Stimulated activated CD4-positive, alpha-beta T cell treated with anti-CD3 and anti-CD28 coated beads, Interleukin-4, amount 100 ng/mL, for 4 hours (primary cell): ENCODE measurements at places on chromosomes 6 and 20.

- DNase-seq: no peak
These were observed 22.4 kb downstream of the MANBAL start for GRCh38 chr20:37311710-37312355.

- DNase-seq: no peak
These were observed 132.4 kb downstream of the EYA2 start for GRCh38 chr20:47027042-47027441.

GRCh38 chr6:140182821-140183220 is 808.4 kb upstream of the CITED2 start:
- DNase-seq: no peak

GRCh38 chr6:127115084-127115655 is 3.3 kb upstream of the RSPO3 start:
- no peak for DNase-seq

DNA sequence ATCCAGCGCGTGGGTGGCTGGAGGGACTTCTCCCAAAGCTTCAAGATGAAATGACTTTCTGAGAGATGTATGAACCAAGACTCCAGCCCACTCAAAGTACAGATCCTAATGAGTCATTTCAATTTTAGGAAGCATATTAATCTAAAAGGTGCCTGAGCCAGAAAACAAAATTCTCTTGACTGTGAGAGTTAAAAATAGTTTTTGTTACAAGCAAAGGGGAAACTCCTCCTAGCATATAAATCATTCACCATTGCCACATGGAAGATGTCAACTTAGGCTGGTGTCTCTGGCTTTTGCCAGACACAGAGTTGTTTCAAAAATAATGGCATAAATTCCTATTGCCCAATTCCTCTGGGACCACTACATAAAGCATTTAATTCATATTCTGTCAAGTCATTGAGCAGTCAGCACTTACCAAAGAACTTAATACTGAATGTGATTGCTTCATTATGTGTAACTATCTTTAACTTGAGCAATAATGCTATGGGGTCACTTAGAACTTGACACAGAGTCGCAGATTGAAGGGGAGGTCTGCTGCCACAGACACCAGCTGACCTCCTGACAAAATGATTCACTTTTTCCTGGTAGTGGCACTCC is 280.6 kb downstream of the SLC35F1 start:
- DNase-seq: no peak

- DNase-seq: no peak
These were observed 105.9 kb downstream of the GJA10 start for GRCh38 chr6:89999945-90000825.

- no peak for DNase-seq
These were observed 31.0 kb downstream of the NPEPL1 start for GRCh38 chr20:58723628-58723984.

- DNase-seq: no peak
These were observed 22.2 kb downstream of the ZDHHC14 start for GRCh38 chr6:157402996-157403685.

DNA sequence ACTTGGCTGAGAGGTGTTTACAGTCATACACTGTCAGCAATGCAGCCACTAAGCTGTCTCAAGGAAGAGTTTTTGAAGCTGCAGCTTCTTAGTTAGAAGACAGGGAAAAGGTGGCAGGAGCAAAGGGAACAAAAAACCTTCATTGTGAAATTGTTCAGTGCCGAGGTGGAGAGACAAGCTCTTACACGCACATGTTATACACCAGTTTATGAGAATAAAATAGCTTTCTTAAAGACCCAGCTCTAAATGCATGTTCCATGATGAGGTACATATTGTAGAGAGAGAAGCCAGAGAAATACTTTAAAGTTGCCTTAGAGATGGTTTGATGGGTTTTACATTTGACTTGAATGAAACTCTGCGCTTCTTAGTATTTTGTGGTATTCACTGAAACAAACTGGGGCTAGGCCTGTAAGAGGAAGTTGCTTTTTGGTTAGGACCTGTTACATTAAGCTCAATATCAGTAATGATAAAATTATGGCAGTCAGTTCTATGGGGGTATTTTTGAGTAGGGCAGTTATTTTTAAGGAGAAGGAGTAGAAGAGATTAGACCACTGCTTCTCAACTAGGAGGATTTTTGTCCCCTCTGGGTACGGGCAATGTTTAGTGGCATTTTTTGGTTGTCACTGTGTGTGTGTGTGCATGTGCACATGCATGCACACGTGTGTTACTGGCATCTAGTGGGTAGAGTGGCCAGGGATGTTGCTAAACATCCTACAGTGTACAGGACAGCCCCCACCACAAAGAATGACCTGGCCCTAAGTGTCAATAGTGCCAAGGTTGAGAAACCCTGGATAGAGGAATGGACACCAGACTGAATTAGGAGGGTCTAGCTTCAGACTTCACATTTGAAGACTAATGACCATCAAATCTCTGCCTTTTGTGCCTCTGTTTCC is 9.8 kb downstream of the NEDD9 start:
- DNase-seq: no peak

DNA sequence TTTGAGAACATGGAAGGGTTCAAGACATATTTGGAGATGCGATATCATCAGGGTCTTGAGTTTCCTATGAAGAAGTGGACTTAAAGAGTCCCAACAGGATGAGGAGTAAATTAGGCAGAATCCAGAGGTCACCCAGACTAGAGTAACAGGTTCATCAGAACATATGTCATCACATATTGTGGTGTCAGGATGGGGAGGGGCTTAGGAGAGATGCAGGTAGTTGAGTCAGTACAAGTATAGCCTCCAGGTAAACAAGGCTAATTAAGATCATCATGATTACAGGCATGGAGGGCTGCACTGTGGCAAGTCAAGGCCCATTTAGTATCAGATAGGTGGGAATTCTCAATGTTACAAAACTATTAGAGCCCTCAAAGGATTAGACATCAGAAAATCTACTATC is 90.1 kb upstream of the PAK5 start:
- DNase-seq: no peak

- no peak for DNase-seq
These were observed 91.7 kb upstream of the PDE7B start for GRCh38 chr6:135759831-135760230.

- DNase-seq: no peak
These were observed 246.7 kb upstream of the AFDN start for GRCh38 chr6:167579806-167580618.

- no peak for DNase-seq
These were observed 83.5 kb downstream of the NCOA3 start for GRCh38 chr20:47585087-47585747.

DNA sequence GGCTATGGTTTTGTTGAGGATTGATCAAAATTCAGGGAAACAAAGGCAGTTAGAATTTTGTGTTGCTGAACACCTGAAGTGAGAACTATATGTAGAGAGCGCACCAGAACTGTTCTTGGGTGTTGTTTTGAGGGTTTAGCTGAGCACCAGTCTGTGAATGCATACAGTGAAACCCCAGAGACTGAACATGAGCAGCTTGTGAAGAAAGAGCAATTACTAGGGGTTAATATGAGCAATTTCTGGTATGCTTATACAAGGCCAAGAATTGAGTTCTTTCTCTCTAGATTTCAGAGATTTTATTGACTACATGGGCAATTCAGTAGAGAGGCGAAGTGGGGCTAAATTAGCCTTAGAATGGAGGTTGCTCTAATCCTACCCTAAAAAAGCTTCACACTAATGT is 93.9 kb downstream of the CD2AP start:
- DNase-seq: no peak

DNA sequence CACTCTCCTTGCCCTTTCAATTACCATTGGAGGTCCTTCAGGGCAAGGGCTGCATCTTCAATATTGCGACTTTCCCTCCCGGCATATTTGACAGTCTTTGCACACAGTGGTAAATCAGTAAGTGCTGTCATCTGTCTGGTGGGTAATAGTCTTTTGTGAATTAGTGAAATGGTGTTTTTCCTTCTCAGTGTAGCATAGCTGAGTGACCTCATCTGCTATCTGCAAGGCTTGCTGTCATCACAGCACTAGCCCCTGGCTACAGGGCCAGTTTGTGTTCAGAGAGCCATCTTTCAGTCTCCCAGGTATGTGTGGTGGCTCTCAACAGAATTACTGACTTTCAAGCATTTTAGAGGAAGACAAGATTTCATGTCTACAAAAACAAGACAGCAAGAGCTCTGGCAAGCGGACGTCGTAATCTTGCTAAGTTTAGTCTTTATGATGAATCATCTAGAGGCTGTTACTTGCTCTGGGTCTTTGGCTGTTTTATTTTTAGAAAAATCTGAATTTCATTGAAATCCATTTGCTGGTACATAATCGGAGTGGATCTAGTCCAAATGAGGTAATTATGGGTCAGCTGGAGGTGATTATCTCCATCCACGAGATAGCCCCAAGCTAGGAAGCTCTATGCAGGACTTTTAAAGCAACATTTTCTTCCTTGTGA is 528.9 kb downstream of the EPM2A start:
- DNase-seq: no peak

DNA sequence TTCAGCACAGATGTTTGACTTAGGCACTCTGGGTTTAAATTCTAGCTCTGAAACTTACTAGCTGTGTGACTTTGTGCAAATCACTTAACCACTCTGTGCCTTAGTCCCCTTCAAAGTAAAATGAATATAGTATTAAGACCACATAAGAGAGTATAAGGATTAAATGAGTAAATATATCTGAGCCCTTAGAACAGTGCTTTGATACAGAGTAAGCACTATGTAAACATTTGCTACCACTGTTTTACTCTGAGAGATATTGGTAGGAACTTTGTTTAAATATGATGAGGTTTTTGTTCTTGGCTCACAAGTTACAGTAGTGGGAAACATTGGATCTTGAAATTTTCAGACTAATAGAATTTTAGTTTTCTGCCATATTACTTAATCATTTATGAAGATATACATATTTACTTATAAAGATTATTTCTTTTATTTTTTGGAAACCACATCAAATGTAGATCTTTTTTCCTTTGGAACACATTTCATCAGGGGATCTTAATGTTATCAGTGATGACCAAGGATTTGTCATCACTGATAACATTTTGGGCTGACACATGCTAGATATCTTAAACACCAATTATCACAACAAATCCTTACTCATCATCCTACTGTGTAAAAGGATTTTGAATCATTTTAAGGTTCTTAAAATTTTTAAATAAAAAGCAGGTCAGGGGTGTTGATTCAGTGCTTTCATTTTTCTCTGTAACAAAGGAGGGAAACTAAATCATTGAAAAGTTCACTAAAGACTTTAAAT is 226.2 kb downstream of the EYA4 start:
- no peak for DNase-seq

GRCh38 chr6:138944412-138944811 is 43.6 kb downstream of the REPS1 start:
- DNase-seq: no peak

DNA sequence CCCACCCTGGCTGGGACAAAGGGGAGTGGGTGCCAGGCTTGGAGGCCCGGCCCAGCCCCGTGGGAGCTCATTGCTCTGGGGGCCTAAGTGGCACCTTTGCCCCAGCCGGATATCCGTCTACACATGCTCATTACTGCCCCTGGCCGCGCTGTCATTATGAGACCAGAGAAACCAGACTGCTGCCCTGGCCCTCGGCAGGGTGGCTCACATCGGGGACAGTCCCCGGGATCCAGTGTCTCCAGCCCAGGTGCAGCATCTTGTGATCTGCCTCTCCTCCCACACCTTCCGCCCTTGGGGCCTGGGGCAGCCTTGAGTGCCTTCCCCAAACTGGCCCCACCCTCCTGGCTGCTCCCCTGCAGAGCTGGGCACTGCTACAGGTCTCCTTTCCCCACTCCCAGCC is 4.9 kb downstream of the SRMS start:
- no peak for DNase-seq

DNA sequence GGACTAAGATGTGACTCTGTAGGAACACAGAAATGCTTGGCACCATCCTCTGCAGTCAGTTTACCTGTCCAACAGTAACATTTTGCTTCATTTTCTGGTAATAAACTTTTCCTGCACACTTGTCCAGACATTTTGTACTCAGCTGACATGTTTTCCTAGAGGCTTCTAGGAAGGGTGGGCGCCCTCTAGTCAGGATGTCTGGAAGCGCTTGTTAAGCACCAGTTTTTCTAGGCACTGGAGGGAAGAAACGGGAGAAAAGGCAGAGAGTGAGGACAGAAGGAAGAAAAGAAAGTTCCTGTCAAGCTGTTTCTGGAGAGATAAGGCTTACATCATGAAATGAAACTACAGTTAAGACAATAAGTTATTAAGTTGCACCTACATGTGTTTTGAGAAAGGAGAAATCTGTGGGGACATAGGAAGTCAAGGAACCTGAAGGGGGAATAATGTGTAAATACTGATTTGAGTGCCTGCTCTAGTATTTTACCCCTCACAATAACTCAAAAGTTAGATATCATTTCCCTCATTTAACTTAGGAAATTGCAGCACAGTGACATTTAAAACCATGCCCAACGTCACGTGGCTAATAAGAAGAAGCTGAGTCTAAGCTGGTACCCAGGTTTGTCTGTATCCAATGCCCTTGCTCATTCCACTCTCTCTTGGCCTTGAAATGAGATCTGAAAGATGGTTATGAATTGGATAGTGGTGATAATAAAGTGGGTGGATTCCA is 42.7 kb upstream of the TNFRSF21 start:
- DNase-seq: no peak

DNA sequence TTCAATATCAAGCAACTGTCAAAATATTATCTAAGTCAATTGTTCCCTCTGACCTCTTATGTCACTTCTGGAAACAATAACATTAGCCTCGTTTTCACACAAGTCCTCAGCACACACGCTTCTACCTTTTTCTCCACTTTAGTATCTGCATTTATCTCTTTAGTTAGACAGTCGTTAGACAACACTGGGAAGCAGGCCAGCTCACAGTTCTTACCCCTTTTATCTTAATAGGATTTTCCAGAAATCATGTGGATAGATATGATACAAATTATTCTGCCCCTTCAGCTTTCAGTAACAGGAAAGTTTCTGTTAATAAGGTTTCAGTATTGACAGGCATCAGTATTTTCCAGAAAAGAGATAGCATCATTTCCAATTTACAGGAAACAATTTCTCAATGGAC is 25.9 kb upstream of the HAO1 start:
- no peak for DNase-seq

DNA sequence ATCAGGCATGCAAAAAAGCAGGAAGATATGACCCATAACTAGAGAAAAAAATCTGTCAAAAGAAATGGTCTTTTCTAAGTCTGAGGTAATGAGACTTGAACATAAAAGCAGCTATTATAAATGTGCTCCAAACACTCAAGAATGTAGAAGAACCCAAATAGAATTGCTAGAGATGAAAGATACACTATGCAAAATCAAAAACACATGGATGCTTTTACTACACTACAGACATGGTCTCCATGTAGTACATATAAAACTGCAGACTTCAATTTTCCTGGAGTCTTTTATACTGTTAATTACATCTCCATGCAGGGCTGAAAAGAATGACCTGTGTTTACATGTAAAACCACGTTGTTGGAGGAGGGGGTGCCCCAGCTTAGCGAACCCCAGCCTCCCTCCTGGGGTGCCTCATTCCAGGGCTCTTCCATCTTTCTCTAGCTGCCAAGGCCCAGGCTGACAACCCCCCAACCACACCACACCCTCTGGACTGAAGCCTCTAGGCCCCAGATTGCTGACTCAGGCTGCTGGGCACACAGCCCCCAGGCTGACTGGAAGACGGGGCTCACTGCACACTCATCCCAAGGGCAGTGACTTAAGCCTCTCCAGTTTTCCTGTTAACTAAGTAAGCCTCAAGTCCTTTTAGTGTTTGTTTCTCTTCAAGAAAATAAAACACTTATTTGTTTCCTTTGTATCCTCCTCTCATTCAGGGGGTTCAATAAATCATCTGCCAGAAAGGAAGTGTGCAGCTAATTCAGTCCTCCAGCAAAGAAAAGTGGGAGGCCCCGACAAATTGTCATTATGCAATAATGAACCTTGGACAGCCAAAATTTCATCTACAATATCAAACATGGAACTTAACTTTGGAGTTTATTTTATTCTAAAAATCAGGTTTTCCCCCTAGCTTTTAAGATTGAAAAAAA is 26.0 kb upstream of the PLAGL1 start:
- DNase-seq: no peak

GRCh38 chr6:145530454-145530853 is 204.9 kb downstream of the EPM2A start:
- DNase-seq: no peak
